Stimulated activated CD8-positive, alpha-beta memory T cell treated with anti-CD3 and anti-CD28 coated beads, Interleukin-4, amount 100 ng/mL, for 1 hour (primary cell): ENCODE measurements at places on chromosomes 7 and 10.

- DNase-seq, result no peak
Observed at GRCh38 chr7:75987805-75988567, 6.4 kb downstream of the TMEM120A start.

- DNase-seq, result peak; percentile 32
Observed at GRCh38 chr10:13787015-13787421, 200.3 kb downstream of the PRPF18 start.

DNA sequence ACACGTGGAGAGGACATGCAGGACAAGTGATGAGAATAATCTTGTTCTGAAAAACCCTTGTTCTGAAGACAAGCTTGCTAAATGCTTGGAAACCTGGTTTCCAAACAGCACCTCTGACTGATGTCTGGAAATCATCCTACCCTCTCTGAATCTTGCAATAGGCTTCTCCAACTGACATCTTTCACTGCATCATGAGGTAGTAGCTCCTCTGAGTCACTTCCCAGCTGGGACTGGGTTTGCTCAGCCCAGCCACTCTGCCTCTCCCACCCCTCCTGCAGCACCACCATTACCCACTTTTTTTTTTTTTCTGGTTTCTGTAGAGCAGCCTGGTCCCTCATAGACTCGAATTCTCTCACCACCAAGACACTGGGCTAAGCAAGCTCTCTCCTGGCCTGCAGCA, 919.8 kb downstream of the GRID1 start:
- DNase-seq, result no peak

DNA sequence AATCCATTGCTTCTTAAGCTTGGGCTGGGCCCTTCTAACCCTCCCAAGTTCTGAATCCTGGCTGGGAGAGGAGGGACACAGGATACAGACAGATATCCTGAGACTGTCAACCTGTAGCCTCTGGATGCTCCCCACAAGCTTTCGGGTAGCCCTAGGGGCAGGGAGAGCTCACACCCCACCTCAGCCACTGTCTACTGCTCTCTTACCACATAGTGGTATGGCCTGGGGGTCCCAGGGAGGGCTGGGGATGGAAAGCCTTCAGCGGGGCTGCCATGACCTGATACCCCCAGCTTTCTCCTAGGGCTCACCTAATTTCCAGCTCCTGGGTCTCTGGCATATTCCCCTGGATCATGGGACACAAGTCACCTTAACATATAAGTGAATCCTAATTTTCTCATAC, 25.1 kb downstream of the CRHR2 start:
- no peak for DNase-seq

- DNase-seq, result no peak
Observed at GRCh38 chr7:150755473-150756099, 18.4 kb downstream of the GIMAP5 start.

DNA sequence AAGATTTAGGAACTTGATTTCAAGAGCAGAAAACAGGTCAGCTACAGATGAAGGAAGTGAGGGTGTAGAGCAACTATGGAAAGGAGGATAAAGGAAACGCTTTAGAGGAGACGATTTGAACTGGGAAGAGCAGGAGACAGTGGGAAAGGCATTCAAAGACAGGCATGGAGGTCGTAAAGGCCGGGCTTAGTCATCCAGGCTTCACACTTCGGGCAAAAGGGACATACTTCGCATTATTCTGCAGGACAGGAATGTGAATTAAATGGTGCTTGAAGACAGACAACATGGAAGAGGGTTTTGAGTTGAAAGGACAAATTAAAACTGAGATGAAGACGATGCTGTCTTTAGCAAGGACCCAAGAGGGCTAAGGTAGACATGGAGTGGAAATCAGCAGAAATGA, 8.1 kb downstream of the FAM171A1 start:
- no peak for DNase-seq

- DNase-seq, result no peak
Observed at GRCh38 chr10:107141524-107142061, 22.9 kb downstream of the SORCS1 start.

GRCh38 chr7:69928621-69929020, 330.3 kb downstream of the AUTS2 start:
- no peak for DNase-seq

- no peak for DNase-seq
Observed at GRCh38 chr7:137717811-137718271, 128.9 kb downstream of the DGKI start.

- DNase-seq, result no peak
Observed at GRCh38 chr10:62708569-62708968, 96.0 kb upstream of the ADO start.

GRCh38 chr10:58555170-58555929, 42.7 kb downstream of the BICC1 start:
- no peak for DNase-seq

DNA sequence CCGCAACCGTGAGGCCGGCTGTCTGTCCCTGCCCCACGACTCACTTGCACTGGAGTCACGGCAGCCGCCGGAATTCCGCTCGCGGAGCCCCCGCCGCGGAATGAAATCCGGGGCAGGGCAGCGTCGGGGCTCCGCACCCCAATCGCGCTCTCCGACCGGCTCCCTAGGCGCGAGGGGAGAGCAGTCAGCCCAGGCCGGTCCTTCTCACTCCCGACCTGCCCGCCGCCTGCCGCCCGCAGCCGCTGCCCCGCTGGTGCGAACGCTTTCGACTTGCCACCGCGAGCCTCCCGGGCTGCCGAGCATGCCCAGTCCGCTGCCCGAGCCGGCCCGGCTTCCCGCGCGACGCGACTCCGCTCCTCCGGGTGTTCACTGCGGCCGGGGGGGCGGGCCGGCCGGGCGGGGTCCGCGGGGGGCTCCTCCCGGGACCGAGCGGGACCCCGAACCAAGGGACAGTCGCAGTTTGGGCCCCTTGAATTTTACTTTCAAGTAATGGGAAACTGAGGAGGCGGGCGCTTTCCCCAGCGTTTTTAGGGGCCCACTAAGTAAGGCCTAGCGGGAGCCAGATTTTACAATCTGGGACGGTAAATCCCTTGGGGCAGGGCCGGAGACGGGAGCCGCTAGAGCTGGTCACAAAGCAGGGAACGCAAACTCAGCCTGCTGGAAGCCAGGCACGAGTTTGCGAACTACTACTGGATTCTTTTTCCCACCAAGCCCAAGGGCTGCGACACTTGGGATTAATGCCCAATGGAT, at the start of gene SGMS1:
Gene SGMS1 (minus strand): TSS at position 294 of the 750 bp plus-strand sequence. CDS start 279,842 bp downstream, outside the sequence.
- DNase-seq, result peak; percentile 40

DNA sequence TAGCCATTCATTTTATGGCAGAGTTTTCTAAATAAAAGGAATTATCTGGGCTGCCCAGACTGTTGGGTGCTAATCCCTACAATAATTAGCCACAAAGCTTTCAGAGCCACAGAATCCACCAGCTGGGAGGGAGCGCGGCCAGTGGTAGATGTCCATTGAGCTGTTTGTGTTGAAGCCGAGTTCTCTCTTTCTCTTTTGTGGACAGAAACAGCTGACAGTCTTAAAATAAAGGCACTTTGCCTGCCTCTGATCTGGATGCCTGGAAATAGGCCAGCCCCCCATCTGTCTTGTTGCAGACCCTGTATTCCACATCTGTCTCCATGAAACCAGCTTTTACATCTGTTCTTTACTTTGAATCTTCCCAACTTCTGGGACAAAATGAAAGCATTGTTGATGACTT, 66.1 kb downstream of the MTPN start:
- DNase-seq, result no peak

GRCh38 chr10:74061104-74061503, 63.2 kb downstream of the VCL start:
- DNase-seq, result no peak

DNA sequence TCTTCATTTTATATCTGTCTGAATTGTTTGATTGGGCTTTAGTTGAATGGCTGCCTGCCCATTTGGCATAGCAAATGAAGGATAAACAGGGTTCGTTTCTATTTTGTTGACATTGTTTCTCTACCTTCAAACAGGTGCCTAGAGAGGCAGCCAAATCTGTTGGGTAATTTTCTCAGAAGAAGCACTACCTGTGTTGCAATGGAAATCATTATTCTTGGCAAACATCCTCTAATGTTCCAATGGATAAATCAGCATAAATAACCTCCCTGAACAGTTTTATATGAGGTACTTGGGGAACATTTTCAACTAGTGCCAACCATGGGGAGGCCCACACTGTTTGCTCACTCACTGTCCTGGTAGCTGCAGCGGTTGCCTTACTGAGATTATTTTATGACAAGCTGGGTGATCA, 64.4 kb upstream of the PLPP4 start:
- DNase-seq, result no peak

DNA sequence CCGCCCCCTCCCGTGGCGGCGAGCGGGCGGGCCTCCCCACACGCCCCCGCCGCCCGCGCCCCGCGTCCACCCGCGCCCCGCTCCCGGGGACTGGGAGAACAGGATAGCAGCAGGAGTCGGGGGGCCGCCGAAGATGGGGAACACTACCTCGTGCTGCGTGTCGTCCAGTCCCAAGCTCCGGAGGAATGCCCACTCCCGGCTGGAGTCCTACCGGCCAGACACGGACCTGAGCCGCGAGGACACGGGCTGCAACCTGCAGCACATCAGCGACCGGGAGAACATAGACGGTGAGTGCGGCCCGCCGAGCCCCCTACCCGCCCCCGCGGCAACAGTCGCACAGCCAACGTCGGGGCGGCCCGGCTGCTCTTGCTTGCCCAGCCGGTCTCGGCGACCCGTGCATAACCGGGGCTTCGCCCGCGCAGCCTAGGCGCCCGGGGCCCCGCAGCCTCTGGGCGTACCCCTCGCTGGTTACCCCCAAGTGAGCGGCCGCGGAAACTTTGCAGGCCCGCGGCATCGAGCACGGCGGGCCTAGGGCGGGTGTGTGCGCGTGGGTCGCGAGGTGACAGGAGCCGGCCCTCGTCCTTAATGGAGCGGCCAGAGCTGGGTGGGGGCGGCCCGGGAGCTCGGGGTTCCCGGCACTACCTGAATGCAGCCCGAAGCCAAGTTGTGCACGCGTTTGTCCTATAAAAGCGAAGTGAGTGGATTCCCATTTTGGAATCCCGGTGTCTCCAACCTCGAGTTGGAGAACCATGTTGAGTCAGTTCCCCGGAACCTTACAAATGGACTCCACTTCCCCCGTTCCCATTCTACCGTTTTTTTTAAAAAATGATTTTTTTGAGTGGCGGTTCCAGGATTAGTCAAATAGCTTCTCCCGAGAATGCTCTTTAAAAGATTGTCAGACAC, 863 bp downstream of the CCNY start:
- DNase-seq, result no peak

DNA sequence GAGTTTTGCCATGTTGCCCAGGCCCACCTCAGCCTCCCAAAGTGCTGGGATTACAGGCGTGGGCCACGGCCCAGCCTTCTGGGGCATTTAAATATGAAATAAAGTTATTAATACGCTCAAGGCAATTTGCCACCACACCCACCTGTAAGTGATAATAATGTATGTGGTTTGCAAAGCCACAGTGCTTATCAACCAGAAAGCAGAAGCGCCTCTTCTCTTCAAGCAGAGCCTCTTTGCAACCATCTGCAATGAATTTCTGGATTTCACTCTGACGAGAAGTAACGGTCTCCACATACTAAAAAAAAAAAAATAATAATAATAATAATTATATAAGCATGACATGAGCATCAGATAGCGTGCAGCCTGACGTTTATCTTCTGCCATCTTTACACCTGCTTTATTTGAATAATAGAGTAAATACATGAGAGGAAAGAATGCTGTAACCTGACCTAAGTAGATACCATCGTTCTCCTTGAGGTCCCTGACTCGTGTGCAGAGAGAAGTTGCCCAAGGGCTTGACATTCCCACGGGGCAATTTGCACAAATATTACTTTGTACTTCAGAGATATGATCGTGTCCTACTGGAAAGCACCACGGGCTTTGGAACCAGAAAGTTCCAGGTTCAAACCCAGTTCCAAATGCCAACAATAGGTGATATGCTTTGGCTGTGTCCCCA, 34.0 kb downstream of the BRI3 start:
- DNase-seq, result no peak

DNA sequence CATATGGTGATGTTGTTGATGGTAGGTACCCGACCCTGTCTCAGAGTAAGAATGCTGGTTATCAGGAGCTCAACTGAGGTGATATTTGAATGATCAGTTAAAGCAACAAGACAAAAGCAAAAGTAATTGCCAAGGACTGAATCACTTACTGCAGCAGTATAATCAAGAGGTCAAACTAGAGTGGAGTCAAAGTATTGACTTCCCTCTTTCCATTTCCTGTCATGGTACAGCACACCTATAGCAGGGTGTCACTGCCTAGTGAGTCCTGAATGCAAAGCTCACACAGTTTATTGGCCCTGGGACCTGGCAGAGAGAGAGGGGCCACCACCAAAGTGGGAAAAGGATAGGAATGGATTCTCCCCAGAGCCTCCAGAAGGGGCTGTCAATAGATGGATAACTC, 886.1 kb upstream of the SORCS1 start:
- DNase-seq, result no peak

DNA sequence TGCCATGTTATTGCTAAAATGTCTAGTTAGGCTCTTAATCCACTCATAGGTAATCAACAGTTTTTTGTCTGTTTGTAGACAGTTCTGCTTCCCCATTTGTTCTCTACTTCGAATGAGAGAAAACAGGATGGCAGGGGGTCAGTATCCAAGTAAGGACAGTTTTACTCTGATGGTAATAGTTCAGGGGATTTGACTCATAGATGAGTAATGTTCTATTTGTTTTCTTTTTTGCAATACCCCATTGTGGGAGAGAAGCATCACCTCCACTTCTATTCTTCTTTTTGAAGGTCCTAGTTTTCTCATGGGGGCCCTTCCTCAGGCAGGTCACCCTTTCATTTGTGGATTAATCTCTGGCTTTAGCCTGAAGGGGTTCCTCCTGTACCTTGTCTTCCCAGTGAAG, 13.9 kb downstream of the PCLO start:
- no peak for DNase-seq

GRCh38 chr7:136133551-136133950, 156.4 kb upstream of the MTPN start:
- DNase-seq, result no peak

DNA sequence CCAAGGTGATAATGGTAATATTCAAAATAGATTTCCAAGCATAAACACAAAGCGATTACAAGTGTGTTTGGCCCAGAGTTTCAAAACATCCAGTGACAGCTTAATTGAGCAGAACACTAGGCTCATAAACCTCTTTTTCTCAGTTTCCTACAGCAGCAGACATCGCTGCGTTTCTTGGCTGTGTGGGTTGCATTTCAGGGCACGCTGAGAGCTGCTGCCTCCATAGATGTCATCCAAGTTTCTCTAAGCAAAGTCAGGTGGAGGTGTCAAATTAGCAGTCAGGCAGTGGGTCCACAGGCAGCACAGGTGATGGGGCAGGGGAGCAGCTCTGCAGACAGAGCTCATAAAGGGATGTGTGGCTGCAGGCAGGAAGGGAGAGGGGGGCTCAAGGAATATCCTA, 50.5 kb upstream of the COL13A1 start:
- DNase-seq, result no peak

DNA sequence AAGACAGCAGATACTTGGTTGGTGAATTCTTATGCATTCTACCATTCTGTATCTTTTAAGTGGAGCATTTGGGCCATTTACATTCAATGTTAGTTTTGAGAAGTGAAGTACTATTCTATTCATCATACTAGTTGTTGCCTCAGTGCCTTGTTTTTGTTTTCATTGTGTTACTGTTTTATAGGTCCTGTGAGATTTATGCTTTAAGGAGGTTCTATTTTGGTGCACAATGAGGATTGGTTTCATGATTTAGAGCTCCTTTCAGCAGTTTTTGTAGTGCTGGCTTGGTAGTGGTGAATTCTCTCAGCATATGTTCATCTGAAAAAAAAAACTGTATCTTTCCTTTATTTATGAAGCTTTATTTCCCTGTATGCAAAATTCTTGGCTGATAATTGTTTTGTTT, 23.3 kb upstream of the WNT2 start:
- no peak for DNase-seq
